A673 (cell line): ENCODE measurements at places on chromosomes 3 and 15. TPM values are rescaled to one million over a fixed set of nuclear protein-coding genes. Genes with fewer than 3 reads are reported as not detected.

PIERCE2 gene
- 0.86 and 1.7 TPM in 2 replicates for total RNA-seq

- no peak overlapping the region for H3K27ac ChIP-seq
- peaks cover 38% of the 10 kb centered on the region for H3K4me1 ChIP-seq
- no peaks in the 10 kb centered on the region for H3K27me3 ChIP-seq
- H3K4me3 ChIP-seq, result no peak overlapping the region
- DNase-seq, result peak; percentile 25
Measured at GRCh38 chr15:47588958-47589357, 128.3 kb upstream of the SEMA6D start.

GRCh38 chr3:106640353-106640752 lies 736.9 kb upstream of the CCDC54 start:
- no peaks in the 10 kb centered on the region for H3K36me3 ChIP-seq
- no peak overlapping the region for H3K27ac ChIP-seq
- no peaks in the 10 kb centered on the region for H3K27me3 ChIP-seq

DNA sequence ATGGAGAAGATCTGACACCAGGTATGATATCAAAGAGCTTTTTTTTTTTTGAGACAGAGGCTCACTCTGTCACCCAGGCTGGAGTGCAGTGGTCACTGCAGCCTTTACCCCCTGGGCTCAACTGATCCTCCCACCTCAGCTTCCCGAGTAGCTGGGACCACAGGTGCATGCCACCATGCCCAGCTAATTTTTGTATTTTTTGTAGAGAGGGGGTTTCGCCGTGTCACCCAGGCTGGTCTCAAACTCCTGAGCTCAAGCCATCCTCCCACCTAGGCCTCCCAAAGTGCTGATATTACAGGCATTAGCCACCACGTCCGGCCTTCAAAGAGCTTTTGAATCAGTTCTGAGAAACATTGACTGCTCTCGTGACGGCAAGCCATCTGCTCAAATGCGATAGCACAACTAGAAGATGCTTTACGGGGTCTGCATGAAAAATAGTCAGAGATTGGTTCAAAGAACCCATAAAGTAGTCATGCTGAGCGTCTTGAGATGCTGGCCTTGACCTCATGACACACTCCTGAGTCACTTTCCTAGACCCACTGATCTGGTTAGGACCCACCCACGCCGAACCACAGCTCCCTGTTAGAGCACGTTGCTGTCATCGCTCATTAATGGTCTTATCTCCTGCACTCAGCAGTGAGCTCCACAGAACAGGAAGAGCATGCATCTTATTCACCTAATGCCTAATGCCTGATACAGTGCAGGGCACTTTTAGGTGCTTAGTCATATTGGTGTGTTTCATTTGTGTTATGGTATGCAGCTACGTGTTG lies 57.0 kb upstream of the NR2F2 start:
- DNase-seq, result peak; percentile 54
- no peak overlapping the region for H3K4me3 ChIP-seq
- H3K27me3 ChIP-seq, result no peaks in the 10 kb centered on the region

DNA sequence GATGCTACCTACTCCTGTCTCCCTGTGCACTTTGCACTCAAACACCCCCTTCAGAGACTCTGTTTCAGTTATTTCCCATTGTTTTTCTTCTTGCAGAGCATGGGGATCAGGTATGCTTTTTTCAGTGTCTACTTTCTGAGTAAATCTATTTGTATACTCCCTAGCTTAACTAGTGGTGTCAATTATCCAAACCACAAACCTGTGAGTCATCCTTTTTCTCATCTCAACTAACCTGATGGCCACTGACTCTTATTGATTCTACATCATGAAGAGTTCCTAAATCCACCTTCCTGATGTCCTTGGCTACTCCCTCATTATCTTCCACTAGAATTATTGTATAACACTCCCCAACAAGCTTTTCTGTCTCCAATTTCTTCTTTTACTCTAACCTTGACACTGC lies 68.0 kb downstream of the DIPK2A start:
- DNase-seq, result no peak
- H3K36me3 ChIP-seq, result no peaks in the 10 kb centered on the region
- H3K4me3 ChIP-seq, result no peak overlapping the region
- H3K27me3 ChIP-seq, result no peaks in the 10 kb centered on the region
- no peak overlapping the region for H3K27ac ChIP-seq
- no peaks in the 10 kb centered on the region for H3K4me1 ChIP-seq

DNA sequence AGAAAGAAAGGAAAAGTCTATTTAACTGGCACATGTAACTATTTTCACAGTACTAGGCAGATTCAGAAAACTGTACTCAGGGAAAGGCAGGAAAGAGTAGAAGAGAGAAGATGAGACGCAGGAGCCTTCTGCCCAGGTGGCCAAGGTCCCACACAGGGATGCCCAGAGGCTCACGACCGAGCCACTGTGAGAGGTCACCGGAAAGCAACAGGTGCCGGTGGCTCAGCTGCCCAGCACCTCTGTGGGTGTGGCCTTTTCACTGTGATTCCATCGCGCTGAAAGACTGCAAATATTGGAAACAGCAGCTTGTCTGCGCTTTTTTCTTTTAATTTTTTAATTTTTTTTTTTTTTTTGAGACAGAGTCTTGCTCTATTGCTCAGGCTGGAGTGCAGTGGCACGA lies 226.8 kb downstream of the OCA2 start:
- no peak for DNase-seq
- no peak overlapping the region for H3K27ac ChIP-seq
- no peak overlapping the region for H3K4me3 ChIP-seq

DNA sequence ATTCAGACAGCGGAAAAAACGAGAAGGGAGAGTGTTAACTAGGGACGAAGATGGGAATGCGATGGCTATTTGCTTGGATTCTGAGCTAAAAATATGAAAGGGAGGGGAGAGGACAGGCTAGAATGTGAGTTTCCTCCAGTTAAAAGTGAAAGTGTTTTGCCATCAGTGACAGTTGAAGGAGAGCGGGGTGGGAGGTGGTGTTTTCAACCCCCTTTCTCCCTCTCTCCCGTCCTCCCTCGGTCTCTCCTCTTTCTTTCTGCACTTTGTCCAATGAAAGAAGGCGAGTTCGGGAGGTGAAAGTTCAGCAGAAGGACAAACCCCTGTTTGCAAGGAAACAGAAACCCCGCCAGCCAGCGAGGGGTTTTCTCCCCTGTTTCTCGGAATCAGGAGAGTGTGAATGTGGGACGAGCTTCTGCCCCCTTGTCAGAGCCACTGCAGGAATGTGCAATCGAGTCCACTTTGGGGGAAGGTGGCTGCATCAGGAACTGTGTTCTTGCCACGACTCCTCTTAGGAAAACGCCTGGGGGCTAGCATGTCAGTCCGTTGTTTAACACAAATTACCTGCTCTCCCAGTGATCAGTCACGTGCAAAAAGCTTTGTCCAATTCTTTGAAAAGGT lies 975 bp upstream of the FOXP1 start:
- H3K27me3 ChIP-seq, result no peaks in the 10 kb centered on the region
- H3K36me3 ChIP-seq, result no peaks in the 10 kb centered on the region
- DNase-seq, result peak; percentile 51
- H3K27ac ChIP-seq, result peak overlapping the region; percentile 82
- H3K4me3 ChIP-seq, result peak overlapping the region; percentile 73

- no peak for DNase-seq
- H3K36me3 ChIP-seq, result no peaks in the 10 kb centered on the region
- H3K4me1 ChIP-seq, result no peaks in the 10 kb centered on the region
- H3K27me3 ChIP-seq, result no peaks in the 10 kb centered on the region
Measured at GRCh38 chr15:52383100-52383588, 87.5 kb upstream of the MYO5C start.

DNA sequence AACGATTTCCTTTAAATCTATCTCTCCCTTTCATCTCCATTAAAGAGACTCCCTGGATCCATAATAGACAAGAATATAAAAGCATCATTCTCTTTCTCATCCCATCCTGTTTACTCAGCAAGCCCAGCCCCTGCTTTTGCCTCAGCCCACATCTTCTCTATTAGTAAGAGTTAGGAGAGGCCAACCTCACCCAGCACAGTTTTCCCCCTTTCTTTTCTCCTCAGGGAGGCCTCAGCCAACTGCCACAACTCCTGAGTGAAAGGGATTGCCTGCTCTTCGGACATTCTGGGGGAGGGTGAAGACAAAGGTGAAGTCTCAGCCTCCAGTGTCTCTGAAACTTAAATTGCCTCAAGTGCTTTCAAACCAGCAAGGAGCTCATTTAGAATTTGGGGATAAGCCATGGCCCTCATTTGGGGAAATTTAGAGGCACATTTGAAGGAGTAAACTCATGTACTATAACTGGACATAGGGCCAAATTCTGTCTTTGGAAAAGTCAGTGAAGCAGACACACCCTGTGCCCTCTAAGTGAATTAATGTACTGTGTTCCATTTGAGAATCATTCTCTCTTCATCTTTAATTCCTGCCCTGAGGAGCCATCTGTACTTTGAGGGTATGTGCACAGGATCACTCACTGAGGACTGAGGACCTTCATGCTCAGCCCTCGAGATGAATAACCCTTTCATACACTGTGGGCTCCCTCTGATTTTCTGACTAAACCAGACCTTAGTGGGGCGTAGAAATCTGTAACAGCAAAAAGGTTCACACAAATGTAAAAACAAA lies 82.5 kb downstream of the SOX2 start:
- no peak overlapping the region for H3K4me3 ChIP-seq
- DNase-seq, result no peak
- no peaks in the 10 kb centered on the region for H3K36me3 ChIP-seq

- no peaks in the 10 kb centered on the region for H3K4me1 ChIP-seq
- H3K27me3 ChIP-seq, result no peaks in the 10 kb centered on the region
- H3K27ac ChIP-seq, result no peak overlapping the region
- no peak for DNase-seq
- no peaks in the 10 kb centered on the region for H3K36me3 ChIP-seq
- H3K4me3 ChIP-seq, result no peak overlapping the region
Measured at GRCh38 chr3:130811557-130811956, 64.9 kb upstream of the PIK3R4 start.

DNA sequence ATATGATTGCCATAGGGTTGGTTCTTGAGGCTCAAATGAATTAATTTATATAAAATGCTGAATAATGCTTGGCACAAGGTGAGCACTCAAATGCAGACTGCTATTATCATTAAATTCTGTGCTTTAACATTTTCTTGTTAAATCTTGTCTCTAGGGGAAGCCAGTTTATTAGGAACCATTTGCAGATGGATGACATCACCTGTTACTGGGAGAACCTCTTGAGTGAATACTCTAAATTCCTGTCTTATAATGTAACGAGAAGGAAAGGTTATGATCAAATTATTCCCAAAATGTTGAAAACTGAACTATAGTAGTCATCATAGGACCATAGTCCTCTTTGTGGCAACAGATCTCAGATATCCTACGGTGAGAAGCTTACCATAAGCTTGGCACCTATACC lies 6.2 kb upstream of the TIMMDC1 start:
- no peak for DNase-seq
- no peaks in the 10 kb centered on the region for H3K36me3 ChIP-seq
- peaks cover under 1% of the 10 kb centered on the region for H3K4me1 ChIP-seq
- no peak overlapping the region for H3K4me3 ChIP-seq
- no peak overlapping the region for H3K27ac ChIP-seq
- no peaks in the 10 kb centered on the region for H3K27me3 ChIP-seq

DNA sequence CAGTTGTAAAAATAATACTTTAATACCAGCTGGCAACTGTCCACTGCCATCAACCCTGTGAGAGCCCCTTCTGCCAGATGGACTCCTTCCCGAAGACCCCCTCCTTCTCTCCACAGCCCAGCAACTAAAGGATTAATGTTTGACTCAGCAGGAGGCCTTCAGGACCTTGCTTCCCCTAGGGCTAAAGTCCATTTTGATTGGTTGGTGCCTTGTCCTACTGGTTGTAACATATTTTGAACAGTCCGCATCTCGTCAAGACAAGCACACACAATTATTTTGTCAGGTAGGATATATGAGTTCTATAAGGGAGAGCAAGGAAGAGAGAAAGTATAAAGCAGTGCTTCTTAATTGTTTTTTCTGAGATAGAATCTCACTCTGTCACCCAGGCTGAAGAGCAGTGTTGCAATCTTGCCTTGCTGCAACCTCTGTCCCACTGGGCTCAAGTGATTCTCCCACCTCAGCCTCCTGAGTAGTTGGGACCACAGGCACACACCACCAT lies 18.6 kb downstream of the ACOX2 start:
- H3K4me3 ChIP-seq, result no peak overlapping the region
- peak; percentile 37 for DNase-seq
- H3K27me3 ChIP-seq, result no peaks in the 10 kb centered on the region
